ENCODE measurements at places on chromosomes 16 and 17. TPM values are rescaled to one million over a fixed set of nuclear protein-coding genes. Genes with fewer than 3 reads are reported as not detected.

Gene NPIPA2
- total RNA-seq = 1.3 TPM

Gene AOC2
- 0.69 TPM for total RNA-seq

Gene DOC2B
- 13.4 TPM for total RNA-seq

Gene ANKFN1
- total RNA-seq = not detected

Gene FBXW10
- not detected for total RNA-seq

Gene NRN1L
- not detected for total RNA-seq

Gene TEKT5
- total RNA-seq = not detected

Gene CACNG5
- not detected for total RNA-seq

Gene ZSWIM7
- 21.6 TPM for total RNA-seq

Gene PIK3R6
- not detected for total RNA-seq

Gene HIGD1B
- not detected for total RNA-seq

Gene SEPTIN12
- total RNA-seq = 0.06 TPM

Gene MAPK8IP3
- 50.8 TPM for total RNA-seq

Gene CLDN7
- total RNA-seq = 0.82 TPM

Gene LGALS9C
- not detected for total RNA-seq

Gene MGRN1
- 40.2 TPM for total RNA-seq

Gene ETV4
- 1.8 TPM for total RNA-seq

Gene SHISA9
- 0.57 TPM for total RNA-seq

Gene MYH1
- not detected for total RNA-seq

Gene ZNF821
- 3.2 TPM for total RNA-seq

Gene NPIPB8
- not detected for total RNA-seq

Gene NHERF2
- 52.4 TPM for total RNA-seq

Gene AKAP10
- 24.6 TPM for total RNA-seq

Gene CIITA
- total RNA-seq = 0.06 TPM

Gene NPIPA3
- total RNA-seq = 0.16 TPM

Gene KRTAP17-1
- total RNA-seq = not detected

Gene C17orf50
- total RNA-seq = not detected

Gene PLA2G10
- not detected for total RNA-seq

Gene RNU2-1
- not detected for total RNA-seq

Gene CIBAR2
- total RNA-seq = not detected

Gene SMTNL2
- total RNA-seq = not detected

Gene DDX19B
- total RNA-seq = 22.7 TPM

Gene GPR139
- not detected for total RNA-seq

Gene HSPB9
- total RNA-seq = not detected

Gene CWC25
- 14.0 TPM for total RNA-seq

Gene LDHD
- total RNA-seq = 0.97 TPM

Gene NKD1
- under 0.01 TPM for total RNA-seq

Gene NXN
- total RNA-seq = 13.9 TPM

Gene MT1M
- 4.2 TPM for total RNA-seq

Gene KRTAP3-2
- not detected for total RNA-seq

Gene ZNF594
- total RNA-seq = 5.4 TPM

Gene MYL4
- 1.6 TPM for total RNA-seq

Gene TNK1
- 0.49 TPM for total RNA-seq

Gene FOXJ1
- not detected for total RNA-seq

Gene FKBP10
- 243 TPM for total RNA-seq

Gene SLC13A5
- total RNA-seq = 0.19 TPM

Gene ASGR2
- total RNA-seq = not detected

Gene SOST
- not detected for total RNA-seq

Gene CTRB2
- total RNA-seq = not detected

Gene AIPL1
- not detected for total RNA-seq
